HS-27A (cell line): ENCODE measurements at places on chromosomes 13 and 19.

GRCh38 chr13:100269837-100270236 is 180.9 kb downstream of the PCCA start:
- no peak for DNase-seq

GRCh38 chr19:29685326-29685725 is 20.1 kb downstream of the PLEKHF1 start:
- DNase-seq, result no peak

DNA sequence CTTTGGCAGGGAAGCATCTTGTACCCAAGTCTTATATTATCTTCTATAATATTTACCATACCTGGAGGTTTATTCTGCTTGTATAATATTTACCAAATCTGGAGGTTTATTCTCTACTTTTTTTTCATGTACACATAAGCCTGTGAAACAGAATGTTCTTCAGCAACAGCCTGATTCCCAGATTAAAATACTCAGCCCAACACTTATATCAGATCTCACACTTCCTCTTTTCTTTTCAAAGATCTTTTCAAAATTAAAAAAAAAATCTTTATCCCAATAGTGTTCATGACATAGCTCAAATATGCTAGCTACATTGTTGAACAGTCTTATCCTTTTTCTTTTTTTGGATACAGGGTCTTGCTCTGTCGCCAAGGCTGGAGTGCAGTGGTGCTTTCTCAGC is 300.7 kb downstream of the LMO7 start:
- no peak for DNase-seq

DNA sequence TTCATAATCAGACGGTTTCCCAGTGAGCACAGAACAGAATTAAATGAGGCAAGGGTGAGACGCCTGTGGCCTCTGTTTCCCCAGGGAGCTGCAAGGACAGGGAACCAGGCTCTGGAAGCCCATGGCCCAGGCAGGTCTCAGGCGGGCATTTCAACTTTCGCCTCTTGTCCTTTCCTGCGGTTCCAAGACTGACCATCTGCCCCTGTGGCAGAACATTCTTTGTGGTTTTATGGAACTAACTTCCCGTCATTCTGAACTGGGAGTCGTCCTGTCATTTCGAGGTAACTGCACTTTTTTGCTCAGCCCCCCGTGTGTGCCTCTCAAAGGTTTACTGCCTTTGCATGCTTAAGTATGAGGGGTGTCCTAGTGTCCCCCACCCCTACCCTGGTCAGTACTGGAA is 70.9 kb downstream of the KL start:
- DNase-seq, result peak; percentile 39
